ENCODE measurements at places on chromosomes 5 and 9. TPM values are rescaled to one million over a fixed set of nuclear protein-coding genes. Genes with fewer than 3 reads are reported as not detected.

Gene PLK2
- 613 TPM for total RNA-seq

Gene AK8
- total RNA-seq = 0.14 TPM

Gene MAMDC2
- 6.6 TPM for total RNA-seq

Gene MZB1
- total RNA-seq = not detected

Gene C9
- total RNA-seq = not detected

Gene CTXN3
- total RNA-seq = not detected

Gene TAS2R1
- not detected for total RNA-seq

Gene CDHR2
- not detected for total RNA-seq

Gene C9orf50
- total RNA-seq = not detected

Gene FPGS
- total RNA-seq = 132 TPM

DNA sequence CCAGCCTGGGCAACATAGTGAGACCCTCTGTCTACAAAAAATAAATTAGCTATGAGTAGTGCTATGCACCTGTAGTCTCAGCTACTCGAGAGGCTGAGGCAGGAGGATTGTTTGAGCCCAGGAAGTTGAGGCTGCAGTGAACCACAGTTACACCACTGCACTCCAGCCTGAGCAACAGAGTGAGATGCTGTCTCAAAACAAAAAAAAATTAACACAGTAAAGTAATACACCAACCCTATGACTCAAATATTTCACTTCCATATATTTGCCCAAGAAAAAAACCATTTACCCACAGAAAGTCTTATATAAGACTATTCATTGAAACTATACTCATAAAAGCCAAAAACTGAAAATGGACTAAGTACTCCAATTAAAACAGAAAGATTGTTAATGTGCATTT lies 16.2 kb downstream of the SMIM23 start:
- DNase-seq = no peak

DNA sequence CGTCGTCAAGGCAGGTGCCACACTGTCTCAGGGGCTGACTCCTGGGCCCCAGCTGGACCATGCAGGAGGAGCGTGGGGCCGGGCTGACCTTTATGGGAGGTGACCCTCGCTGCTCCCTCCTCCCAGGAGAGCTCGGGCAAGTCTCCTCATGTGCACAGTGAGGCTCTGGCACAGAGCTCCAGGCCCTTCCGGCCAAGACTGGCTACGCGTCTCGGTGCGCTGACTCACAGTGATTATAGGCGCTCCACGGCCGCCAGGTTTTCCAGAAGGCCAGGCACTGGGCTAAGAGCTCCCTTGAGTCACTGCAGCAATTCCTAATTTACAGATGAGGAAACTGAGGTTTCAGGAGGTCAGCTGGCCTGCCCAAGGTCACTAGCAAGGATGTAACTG lies 47.4 kb downstream of the VAV2 start:
- DNase-seq = no peak

DNA sequence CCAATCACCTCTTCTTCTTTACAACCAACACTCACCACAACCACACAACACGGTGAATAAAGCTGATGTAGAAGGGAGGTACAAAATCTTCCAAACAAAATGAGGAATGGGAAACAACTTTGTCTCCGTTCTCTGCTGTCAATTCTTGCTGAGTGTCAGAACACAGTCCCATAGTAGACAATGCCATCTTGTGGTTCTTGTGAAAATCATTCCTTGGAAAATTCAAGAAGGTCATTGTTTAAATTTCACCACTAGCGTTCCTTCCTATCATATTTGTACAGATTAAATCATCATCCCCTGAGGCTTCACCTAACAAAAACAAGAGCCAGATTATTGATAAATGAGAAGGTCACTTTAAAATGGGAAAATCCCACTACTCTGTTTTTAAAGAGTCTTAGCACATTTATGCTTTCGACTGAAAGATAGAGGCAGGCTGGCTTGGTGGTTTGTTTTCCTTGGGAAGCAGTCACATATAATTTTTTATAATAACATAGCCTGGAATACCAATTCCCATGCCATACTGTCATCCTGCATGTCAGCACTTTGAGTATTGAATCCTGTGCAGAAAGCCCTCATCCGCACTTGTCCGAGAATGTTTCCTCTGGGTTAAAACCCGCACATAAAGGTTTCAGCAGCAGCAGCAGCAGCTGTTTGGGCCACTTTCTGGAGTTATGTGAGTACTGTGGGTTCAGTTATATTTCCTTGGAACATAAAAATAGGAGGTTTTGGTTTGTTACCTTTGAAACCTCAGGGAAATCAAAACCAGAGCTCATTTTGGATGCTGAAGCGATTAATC lies 395.0 kb upstream of the SMARCA2 start:
- DNase-seq = no peak

- DNase-seq = no peak
Measured at GRCh38 chr5:17212996-17213395, 4.4 kb upstream of the BASP1 start.

DNA sequence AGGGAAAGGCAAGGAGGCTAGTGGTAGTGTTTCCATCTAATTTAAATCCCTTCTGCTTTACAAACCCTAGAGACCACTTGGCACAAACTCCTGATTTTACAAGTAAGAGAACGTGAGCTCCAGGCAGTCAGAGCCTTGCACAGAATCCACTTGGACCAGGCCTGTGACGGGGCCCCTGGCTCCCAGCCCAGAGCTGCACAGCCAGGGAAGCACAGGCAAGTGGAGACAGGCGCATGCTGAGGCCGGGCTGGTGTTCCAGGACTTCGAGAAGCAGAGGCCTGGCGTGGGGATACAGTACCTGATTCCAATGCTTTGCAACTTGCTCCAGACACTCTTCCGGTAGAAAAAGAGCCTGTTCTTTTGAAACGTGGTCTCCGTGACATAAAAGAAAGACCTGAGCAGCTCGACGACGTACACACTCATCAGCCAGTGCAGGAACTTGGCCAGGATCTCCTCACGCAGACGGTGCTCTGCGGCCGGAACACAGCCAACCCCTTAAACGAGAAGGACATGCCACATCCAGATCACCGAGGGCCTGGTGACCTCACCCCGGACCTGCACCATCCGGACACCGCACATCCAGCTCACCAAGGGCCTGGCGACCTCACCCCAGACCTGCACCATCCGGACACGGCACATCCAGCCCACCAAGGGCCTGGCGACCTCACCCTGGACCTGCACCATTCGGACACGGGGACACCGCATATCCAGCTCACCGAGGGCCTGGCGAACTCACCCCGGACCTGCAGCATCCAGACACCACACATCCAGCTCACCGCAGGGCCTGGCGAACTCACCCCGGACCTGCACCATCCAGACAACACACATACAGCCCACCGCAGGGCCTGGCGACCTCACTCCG lies 12.5 kb downstream of the TERT start:
- DNase-seq = no peak

GRCh38 chr9:91898451-91899218 lies 51.4 kb downstream of the ROR2 start:
- peak; percentile 31 for DNase-seq

DNA sequence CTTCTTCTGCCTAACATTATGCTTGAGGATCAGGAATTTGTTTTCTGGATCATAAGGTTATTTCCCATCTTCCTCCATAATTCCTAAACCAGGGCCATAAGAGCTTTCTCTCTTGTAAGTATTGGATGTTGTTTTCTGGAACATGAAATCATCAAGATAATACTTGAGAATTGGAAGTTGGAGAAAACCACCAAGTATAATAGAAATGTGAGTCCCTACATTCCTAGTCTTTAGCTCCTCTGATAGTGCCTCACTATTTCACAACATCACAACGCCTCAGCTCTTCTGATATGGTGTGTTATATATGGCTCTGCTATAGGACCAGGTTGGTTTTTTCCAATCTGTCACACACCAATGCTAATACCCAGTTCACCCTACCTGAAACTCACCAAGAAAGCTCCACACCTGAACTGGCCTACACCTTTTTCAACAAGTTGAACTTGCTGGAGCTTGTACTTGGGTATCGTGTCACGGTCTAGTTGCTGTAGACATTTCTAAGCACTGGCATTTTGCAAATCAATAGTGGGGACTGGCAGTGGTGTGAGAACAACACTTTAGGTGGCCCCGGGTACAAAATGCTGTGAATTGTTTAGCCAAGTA lies 141.1 kb downstream of the ACTBL2 start:
- DNase-seq = no peak

DNA sequence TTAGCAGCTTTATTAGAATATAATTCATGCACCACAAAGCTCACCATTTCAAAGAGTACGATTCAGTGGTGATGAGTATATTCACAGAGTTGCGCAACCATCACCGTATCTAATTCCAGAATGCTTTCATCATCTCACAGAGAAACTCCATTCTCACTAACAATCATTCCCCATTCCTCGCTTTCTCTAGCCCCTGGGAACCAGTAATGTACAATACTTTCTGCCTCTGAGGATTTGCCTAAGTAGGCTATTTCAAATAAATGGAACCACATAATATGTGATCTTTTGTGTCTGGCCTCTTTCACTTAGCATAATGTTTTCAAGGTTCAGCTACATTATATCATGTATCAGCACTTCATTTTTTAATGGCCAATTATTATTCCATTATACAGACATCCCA lies 145.1 kb upstream of the ADAMTS16 start:
- no peak for DNase-seq

- no peak for DNase-seq
Measured at GRCh38 chr5:148091991-148092964, 28.5 kb downstream of the SPINK5 start.

DNA sequence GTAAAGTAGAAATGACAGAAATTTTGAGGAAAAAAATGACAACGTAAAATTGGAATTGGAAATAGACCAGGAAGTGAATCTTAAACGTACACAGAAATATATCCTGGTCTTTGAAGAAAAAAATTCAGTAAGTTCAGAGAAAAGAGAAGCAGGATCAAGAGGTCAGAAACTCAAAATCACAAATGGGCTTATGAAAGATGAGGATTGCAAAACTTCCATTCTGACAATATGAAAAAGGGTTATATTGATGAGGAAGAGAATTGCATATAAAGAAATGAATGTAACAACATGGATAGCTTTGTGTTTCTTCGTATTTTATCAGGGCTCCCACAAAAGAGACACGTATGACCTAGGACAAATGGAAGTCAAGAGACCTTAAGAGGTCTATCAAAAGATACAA lies 58.1 kb downstream of the OXCT1 start:
- DNase-seq = no peak

- DNase-seq = no peak
Measured at GRCh38 chr5:176152191-176152929, 85.9 kb upstream of the SIMC1 start.

GRCh38 chr9:107472581-107473340 lies 16.8 kb downstream of the KLF4 start:
- DNase-seq = no peak

DNA sequence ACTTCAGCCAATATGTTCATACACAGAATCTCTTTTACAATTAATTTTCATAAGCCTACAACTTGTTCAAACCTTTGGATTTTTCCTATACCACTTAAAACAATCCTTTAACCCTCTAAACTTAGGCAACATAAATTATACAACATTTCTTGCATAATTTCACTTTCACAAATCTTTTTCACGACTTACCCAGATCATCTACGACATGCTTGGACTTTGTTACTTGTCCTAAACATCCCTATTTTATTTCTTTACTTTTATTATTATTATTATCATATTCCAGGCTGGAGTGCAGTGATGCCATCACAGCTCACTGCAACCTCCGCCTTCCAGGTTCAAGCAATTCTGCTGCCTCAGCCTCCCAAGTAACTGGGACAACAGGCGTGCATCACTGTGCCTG lies 68.0 kb downstream of the CACNA1B start:
- no peak for DNase-seq

DNA sequence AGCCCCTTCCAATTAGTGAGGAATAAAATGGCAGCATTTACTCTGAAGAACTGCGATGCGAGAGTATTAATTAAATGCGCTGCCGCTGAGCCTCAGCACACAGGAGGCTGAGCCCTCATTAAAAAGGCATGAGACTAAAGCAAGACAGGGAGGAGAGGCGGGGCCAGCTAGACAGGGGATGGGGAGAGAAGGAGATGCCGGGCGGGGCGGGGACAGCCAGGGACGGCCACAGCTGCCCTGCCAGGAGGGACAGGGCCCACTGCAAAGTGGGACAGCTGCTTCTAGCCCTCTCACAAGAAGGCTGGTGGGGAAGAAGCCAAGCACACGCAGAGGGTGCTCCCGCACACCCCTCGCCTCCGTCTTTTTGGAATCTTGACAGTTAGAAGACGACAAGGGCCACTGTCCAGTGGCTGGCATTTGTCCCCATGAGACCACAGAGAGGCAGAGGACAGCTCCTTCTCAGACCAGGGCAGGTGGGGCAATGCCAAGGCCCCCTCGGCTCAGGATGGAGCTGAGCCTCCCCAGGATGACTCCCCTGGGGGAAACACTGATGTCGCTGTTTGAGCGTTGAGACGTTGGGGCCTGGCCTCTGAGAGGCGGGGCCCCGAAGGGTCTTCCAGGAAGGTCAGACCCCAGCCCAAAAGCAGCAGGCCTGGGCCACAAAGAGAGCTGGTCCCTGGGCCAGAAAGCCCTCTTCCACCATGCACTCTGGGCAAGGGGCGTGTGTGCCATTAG lies 26.9 kb downstream of the ADAMTS2 start:
- no peak for DNase-seq

DNA sequence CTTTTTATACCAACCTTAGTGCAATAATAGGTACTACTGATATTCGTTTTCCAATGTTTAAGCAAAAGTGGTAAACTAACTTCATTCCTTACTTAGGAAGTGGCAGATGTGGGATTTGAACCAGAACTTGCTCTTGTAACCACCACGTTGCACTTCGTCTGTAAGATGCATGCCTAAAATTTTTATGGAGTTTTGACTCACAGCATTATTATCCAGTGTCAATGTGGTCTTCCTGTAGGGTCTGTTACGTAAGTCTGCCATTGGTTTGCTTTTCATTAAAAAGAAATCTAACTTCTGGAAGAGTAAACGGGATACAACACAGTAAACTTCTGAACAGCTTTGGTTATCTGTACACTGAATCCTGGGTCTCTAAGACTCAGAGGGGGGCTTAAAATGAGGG lies 521.0 kb upstream of the WWC1 start:
- DNase-seq = no peak

DNA sequence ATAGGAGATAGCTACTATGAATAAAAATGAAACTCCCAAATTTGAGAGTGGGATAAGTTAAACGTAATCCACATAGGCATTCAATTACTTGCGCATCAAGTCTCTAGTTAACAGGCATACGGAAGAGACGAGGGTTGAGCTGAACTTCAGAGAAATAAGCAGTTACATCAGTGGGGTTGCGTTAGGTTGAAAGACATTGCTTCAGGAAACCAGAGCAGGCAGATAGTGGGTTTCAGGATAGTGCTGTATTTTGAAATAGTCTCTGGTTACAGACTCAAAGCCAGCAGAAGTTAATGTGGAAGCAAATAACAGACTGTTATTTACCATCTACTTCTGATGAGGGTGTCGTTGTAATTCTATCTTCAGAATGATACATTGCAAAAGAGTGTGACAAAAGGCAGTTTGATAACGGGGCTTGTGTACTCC lies 533.4 kb downstream of the PDE4D start:
- no peak for DNase-seq

DNA sequence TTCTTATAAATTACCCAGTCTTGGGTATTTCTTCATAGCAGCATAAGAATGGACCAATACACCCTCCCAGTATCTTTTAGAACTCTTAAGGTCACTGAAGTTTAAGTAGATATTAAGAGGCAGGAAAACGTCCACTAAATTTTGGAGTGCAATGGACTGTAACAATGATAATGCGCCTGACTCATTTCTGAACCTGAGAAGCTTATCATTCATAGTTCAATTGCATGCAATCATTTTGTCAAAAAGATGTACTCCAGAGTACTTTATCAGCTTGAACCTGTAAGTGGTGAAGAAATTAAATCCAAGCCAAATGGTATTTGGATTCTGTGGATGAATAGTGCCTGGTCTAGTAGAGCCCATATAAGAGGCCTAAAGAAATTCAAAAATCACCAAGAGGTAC lies 196.5 kb upstream of the CDH9 start:
- DNase-seq = no peak

All from epithelial cell of proximal tubule (primary cell).